ENCODE measurements at places on chromosomes 16 and 17.

DNA sequence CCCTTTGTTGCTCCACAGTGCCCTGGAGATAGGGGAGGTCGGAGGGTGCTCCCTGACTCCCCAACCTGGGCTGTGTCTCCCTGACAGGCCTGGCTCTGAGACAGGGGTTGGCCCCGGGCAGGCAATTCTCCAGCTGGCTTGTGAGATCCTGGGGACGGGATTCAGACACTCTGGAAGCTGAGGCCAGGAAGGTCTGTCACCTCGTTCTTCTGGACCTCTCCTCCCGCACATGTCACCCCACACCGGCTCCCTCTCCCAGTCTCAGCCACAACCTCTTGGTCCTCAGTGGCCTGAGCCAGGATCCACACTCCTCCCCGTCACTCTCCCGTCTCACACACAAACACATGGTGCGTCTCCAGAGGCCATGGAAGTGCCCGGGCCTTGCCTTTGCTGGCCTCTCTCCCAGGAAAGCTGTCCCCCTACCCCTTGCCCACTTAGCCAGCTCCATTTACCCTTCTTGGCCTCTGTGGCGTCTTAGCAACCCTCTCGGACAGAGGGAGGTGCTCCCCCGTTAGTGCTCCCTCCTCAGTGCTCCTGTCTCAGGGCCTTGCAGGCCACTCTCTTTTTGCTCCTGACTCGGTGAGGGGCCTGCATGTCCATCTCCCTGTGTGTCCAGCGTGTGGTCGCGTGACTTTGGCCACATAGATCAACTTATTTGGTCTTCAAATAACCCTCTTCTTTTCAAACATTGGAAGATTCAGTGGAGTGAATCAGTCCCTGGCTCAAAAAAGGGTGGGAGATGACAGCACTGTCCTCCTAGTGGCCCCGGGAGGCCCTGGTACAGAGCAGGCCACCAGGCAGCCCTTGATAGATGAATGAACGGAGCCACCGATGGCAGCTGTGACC lies 747 bp downstream of the ADGRG3 start:
- DNase-seq: no peak

DNA sequence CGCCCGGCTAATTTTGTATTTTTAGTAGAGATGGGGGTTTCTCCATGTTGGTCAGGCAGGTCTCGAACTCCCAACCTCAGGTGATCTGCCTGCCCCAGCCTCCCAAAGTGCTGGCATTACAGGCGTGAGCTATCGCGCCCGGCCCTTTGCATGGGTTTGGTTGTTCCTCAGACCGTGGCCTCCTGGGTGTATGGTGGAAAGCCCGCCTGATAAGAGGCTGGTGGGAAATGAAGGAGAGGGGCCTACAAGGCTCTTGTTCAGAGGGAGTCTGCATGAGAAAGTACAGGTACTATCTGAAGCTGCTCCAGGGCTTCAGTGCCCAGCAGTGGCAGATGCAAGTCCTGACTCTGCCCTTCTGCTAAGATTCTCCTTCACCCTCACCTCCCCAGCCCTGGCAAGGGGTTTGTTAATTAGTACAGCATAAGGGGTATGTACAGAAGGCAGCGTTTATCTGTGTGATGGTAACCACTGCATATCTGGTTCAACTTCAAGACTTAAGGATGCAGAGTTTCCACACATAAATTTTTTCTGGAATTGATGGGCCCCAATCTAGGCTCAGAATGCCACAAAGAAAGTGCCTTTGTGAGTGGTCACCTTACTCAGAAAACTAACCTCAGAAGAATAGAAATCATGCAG lies 24.2 kb downstream of the GRB7 start:
- DNase-seq: no peak

- no peak for DNase-seq
These were observed 194.5 kb upstream of the COX10 start for GRCh38 chr17:13874817-13875216.

DNA sequence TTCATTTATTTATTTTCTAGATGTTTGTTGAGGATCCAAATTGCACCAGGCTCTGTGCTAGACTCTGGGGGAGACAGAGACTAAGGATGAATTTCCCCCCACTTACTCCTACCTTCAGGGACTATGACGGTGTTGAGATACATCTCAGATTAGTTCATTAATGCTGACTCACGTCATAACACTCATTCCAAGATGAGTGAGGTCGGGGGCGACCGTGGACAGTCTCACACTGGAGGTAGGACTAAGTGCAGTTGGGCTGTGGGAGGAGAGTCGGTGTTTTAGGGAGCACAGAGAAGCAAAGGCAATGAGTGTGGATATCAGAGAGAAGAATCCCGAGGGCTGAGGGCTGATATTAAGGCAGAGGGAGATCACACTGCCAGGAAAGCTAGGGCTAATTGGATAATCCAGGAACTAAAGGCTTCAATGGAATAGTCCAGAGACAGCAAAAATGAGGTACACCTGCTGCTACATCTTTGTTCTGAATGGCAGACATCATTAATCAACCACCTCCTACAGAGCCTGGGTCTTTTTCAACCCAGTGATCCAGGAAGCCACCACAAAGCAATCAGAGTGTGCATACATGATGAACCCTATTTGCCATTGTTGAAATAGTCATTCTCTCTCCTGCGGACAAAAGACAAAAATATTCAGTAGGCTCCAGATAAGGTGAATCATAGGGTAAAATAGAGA lies 38.6 kb upstream of the CACNG4 start:
- DNase-seq: no peak

DNA sequence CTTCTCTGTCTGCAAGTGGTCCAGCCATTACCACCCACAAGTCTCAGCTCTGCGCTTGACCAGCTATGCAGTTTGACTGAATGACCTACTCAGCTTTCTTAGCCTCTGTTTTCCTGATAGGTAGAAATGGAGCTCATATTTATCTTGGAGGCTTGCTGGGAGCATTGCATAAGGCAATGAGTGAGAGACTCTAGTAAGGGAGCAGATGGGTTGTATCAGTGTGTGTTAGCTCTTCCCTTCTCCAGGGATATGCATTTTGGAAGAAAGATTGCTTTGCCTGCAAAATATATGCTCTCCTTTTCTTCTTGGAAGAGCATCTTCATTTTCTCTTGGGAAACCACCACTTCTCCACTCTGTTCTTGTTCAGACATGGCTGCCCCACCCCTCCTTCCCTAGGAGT lies 26.1 kb downstream of the DHRS7C start:
- DNase-seq: no peak

- no peak for DNase-seq
These were observed 166.3 kb downstream of the SLC39A11 start for GRCh38 chr17:72926171-72926570.

GRCh38 chr16:50889746-50890145 lies 147.9 kb downstream of the CYLD start:
- no peak for DNase-seq

GRCh38 chr16:14502256-14502875 lies 127.7 kb downstream of the PARN start:
- DNase-seq: no peak

- no peak for DNase-seq
These were observed 6.4 kb upstream of the CMTM3 start for GRCh38 chr16:66598111-66598510.

GRCh38 chr17:81726004-81726403 lies 13.9 kb downstream of the SLC25A10 start:
- DNase-seq: no peak

DNA sequence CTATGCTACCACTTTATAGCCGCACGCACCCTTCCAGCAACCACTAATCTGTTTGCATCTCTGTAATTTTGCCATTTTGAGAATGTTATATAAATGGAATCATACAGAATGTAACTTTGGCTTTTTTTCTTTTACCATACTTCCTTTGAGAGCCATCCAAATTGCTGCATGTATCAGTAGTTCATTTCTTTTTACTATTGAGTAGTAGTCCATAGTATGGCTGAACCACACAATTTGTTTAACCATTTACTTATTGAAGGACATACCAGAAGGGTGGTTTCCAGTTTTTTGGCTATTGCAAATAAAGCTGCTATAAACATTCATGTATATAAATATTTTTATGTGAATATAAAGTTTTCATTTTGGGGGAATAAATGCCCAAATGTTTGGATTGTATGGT lies 8.8 kb downstream of the TENT4B start:
- no peak for DNase-seq
